ENCODE measurements at places on chromosomes 12 and 14.
A peak's percentile ranks its signal among the peaks of the same experiment; 100 is the strongest.

GRCh38 chr14:54502602-54503001 lies 7.1 kb upstream of the CGRRF1 start:
- DNase-seq = no peak

DNA sequence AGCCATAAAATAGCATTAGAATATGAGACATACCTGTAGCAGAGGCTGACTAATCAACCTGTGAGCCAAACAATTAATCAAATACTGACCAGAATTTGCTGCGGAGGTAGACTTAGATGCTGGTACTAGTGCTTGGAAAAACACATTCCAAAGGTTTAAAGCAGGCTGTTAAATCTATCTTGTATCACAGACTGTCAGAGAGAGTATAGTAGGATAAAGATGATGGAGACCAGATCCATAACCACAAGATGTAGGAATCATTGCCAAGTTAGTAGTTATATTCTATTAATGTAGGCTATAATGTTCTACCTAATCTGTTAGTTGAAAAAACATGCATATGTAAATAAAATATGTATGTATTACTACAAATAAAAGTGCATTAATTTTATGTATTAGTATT lies 726.2 kb downstream of the SLC6A15 start:
- DNase-seq = no peak

- DNase-seq = no peak
Observed at GRCh38 chr12:90299121-90299520, 590.5 kb upstream of the ATP2B1 start.

- DNase-seq = no peak
Observed at GRCh38 chr14:97618917-97619690, 821.9 kb downstream of the VRK1 start.

- DNase-seq = no peak
Observed at GRCh38 chr12:40078266-40078665, 27.6 kb downstream of the SLC2A13 start.

GRCh38 chr12:24198070-24198469 lies 248.6 kb upstream of the SOX5 start:
- no peak for DNase-seq

DNA sequence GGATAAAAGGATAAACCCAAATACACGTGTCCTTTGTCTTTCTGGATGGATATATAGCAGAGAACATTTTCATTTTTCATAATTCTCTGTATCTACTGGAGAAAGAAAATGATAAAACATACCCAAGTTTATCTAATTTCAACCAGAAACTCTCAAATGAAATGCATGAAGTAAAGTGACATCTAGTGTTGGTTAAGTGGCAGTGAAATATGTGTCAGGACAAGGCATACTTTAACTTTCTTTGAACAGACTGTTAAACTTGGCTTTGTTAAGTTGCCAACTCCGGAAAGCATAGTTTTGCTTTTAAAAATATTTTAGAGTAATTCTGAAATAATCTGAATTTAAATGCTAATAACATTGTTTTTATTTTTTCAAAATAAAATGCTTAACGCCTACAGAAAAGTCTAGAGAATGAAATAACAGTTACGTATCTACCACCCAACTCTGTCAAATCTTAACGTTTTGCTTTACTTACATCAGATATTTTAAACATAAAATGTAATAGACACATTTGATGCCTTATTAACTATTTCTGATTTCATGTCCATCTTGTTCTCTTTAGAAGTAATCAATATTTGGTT lies 25.2 kb upstream of the NTN4 start:
- DNase-seq = no peak

- DNase-seq = no peak
Observed at GRCh38 chr12:110743571-110744093, 941 bp upstream of the PPP1CC start.

- no peak for DNase-seq
Observed at GRCh38 chr12:75548879-75549278, 37.5 kb upstream of the KRR1 start.

DNA sequence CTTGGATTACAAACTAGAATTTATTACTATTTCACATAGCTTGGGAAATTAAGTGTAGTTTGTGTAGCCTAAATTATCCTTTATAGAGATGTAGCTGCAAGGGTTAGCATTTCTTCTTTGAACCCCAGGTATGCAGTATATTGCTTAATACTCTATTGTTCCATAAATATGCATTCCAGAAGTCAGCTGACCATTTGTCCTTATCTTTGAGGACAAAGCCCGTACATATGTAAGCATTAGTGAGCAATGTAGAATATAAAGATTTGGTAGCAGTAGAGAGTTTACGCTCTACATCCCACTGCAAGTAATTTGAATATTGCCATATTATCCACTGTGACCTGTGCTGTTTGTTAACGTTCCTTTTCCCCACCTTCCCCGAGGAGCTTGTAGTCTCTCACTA lies 26.9 kb downstream of the PPM1A start:
- no peak for DNase-seq

GRCh38 chr14:66288511-66288910 lies 197.7 kb upstream of the CCDC196 start:
- no peak for DNase-seq

DNA sequence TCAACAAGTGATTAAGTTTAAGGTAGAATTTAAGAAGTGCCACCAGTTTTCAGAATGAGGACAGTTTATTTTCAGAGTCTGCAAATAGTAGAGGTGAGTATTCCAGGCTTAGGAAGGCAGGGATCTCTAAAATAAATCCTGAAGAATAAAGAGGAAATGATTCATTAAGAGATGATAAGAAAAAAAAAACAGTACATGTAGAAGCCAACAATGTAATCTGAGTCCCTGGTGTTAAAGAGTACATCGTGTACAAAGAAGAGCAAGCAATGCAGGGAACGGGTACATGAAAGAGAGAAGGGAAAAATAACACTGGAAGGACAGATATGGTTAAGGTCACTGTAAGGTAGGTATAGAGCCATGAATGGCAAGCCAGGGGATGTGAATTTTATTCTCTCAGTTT lies 95.2 kb upstream of the FOXG1 start:
- DNase-seq = no peak

- no peak for DNase-seq
Observed at GRCh38 chr12:6323340-6323994, 13.0 kb downstream of the PLEKHG6 start.

- DNase-seq = no peak
Observed at GRCh38 chr14:72824051-72824450, 69.8 kb downstream of the DPF3 start.

- peak; percentile 65 for DNase-seq
Observed at GRCh38 chr12:56258068-56258819, at the start of gene ANKRD52. TSS of gene ANKRD52 (minus strand) at chr12:56258384. CDS start at chr12:56258269, 115 bp downstream.

DNA sequence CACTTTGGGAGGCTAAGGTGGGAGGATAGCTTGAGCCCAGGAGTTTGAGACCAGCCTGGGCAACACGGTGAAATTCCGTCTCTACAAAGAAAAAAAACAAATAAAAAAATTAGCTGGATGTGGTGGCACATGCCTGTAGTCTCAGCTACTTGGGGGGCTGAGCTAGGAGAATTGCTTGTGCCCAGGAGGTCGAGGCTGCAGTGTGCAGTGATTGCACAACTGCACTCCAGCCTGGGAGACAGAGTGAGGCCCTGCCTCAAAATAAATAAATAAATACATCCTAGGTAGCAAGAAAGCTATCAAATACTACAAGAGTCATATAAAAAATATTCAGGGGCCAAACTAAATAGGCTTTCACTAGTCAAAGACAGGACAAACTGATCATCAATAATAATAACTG lies 6.2 kb downstream of the KLHL28 start:
- DNase-seq = no peak

GRCh38 chr12:51911307-51911706 lies 4.0 kb downstream of the ACVRL1 start:
- no peak for DNase-seq

- no peak for DNase-seq
Observed at GRCh38 chr12:80670214-80670613, 37.2 kb upstream of the MYF6 start.

DNA sequence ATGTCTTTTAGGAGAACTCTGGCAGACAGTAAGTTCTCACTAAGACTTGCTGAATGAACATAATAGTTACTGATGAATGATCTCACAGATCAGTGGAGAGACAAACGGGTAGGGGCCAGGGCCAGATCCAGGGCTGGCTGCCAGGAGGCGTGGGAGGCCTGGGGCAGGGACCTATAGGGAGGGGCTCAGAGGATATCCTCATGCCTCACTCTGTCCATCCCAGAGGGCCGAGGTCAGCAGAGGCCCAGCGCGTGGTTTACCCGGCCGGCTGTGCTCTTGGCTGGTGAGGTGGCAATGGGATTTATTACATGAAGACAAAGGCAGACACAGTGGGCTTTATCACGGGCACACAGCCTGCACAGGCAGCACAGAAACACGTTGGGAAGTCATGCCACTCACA lies 85.4 kb downstream of the CHGA start:
- DNase-seq = no peak

- peak; percentile 42 for DNase-seq
Observed at GRCh38 chr14:95561001-95561412, 26.2 kb downstream of the GLRX5 start.

DNA sequence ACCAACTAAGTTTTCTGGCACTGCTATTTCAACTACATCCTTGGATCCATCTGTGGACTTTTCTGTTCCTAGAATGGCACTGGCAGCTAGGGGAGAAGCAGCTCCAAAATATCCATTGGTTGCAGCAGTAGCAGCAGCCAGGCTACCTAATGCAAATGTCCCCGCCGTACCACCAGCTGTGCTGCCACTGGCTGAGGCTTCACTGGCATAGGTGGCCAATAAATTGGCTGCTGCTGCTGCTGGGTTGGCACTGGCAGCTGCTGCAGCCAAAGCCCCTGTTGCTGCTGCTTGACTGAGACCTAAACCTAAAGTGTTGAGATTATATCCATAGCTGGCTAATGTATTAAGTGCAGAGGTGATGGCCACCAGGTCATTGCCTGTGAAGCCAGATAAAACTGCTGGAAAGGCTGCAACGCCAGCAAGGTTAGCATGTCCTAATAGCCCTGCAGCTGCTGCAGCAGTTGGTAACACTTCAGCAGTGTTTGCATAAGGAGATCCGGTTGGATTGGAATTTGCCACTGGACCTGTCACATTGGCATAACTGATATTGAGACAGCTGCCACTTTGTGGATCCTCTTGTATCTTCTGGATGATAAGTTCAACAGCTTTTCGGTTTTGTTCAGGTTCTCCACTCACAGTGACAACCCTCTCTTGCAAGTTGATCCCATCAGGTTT lies 149.5 kb downstream of the NOVA1 start:
- no peak for DNase-seq

GRCh38 chr12:19572920-19573558 lies 133.7 kb downstream of the AEBP2 start:
- DNase-seq = no peak
